ENCODE measurements at places on chromosomes 4 and X.

- no peak for DNase-seq
These were observed 528 bp upstream of the SNCA start for GRCh38 chr4:89837385-89837992.

- DNase-seq: no peak
These were observed 30.7 kb downstream of the SRPX2 start for GRCh38 chrX:100674705-100675104.

- no peak for DNase-seq
These were observed 253.3 kb downstream of the EVC2 start for GRCh38 chr4:5455003-5455585.

DNA sequence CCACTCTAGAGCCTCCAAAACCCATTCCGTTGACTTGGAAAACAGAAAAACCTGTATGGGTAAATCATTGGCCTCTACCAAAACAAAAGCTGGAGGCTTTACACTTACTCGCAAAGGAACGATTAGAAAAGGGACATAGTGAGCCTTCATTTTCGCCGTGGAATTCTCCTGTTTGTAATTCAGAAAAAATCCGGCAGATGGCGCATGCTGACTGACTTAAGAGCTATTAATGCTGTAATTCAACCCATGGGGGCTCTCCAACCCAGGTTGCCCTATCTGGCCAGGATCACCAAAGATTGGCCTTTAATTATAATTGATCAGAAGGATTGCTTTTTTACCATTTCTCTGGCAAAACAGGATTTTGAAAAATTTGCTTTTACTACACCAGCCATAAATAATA, 60.8 kb downstream of the ZNF732 start:
- no peak for DNase-seq

- DNase-seq: no peak
These were observed 387.5 kb upstream of the GRID2 start for GRCh38 chr4:91916219-91916618.
